HT1080 (cell line): ENCODE measurements at places on chromosomes 3 and 15. TPM values are rescaled to one million over a fixed set of nuclear protein-coding genes. Genes with fewer than 3 reads are reported as not detected.

CERS3 gene
- not detected in 2 replicates for total RNA-seq

RASGRP1 gene
- total RNA-seq = 0.13 and 0.53 TPM in 2 replicates

NUP210 gene
- 0.23 and 0.39 TPM in 2 replicates for total RNA-seq

TERC gene
- 52.4 and 143 TPM in 2 replicates for total RNA-seq

LIPH gene
- total RNA-seq = 0.13 and 0.63 TPM in 2 replicates

GOLGA6L7 gene
- not detected in 2 replicates for total RNA-seq

GOLGA6A gene
- not detected in 2 replicates for total RNA-seq

DNA sequence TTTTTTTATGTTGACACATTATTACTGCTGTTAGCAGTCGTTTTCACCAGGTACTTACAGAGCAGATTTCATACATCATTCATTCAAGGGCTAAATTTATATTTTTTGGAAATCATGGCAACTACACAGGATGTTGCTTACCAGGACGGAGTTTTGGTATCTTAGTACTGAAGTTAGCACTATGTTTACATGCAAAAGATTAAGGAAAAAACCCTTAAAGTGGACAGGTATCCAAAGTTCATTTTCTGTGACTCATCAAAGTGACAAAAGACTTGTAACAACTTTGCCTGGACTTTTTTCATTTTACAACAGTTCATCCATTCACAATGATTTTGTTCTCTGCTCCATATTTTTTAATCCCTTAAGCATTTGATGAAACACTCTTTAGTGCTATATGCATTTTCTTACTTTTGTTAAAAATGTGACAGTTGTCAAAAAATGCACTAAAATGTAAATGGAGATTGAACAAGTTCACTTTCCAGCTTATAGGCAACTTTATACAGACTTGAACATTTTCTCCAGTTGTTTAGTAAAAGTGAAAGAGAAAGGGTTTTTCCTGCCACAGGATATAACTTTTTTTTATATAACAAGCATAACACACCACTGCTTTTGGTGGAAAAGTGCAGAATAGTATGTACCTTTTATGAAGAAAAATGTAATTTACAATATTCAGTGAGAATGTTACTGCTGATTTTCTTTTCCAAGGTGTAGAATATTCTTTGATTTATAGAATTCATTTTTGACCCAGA, 104.1 kb downstream of the STT3B start:
- DNase-seq = no peak

DNA sequence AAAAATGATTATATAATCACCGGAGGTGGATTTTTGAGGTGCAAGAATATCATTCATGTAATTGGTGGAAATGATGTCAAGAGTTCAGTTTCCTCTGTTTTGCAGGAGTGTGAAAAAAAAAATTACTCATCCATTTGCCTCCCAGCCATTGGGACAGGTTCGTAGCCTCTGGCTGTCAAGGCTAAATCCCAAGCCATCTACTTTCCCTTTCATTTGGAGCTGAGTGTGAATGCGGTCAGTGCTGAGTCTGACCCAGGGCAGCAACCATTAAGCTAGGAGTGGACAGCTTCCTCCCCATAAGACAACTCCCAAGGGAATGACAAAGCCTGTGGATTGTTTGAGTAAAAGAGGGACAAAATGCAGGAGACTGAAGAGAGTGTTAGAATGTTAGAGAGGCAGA, 33.6 kb downstream of the PARP14 start:
- DNase-seq = no peak

- peak; percentile 17 for DNase-seq
Observed at GRCh38 chr3:135688003-135688402, 277.5 kb upstream of the PPP2R3A start.

DNA sequence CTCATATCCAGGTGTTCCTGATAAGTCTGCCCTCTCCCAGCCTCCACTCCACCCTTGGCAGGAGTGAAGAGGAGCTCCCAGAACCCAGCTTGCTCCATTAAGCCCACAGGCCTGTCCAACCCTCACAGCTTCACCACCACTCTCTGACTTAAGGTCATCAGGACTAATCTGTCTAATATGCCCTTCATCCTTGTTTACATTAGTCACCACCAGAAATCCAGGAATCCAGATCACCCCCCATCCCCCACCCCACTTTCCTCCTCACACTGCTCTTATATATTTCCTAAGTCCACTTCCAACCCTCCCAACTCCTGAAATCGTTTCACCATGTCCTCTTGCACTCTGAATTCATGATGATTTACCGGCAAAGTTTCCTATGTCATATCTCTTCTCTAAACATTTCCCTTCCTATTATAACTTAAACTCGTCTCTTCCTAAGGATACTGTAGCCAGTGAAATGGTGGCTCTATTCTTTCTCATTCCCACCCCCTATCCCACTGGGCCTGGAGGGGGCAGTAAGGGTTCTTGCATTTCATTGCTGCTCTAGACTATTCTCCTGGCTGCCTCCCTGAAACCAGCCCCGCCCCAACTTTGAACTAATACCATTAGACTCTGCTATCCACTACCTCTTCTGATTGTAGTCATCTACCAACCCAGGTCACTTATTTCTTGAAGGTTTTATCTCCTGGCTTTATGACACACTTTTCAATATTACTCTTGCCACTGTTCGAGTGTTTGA, 43.4 kb downstream of the PPP2R3A start:
- no peak for DNase-seq

DNA sequence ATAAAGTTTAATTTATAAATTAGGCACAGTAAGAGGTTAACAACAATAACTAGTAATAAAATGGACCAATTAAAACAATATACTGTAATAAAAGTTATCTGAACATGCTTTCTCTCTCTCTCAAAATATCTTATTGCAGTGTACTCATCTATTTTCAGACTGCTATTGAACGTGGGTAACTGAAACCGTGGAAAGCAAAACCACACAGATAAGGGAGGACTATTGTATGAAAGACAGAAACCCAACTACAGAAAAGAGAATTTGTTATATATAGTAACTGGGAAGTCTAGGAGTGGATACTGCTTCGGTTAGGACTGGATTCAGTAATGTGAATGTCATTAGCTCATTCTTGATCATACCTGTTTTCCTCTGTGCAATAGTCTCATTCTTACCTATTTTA, 119.3 kb upstream of the DAZL start:
- DNase-seq = no peak

- DNase-seq = no peak
Observed at GRCh38 chr15:22265970-22266369, 185.6 kb downstream of the OR4M2 start.

DNA sequence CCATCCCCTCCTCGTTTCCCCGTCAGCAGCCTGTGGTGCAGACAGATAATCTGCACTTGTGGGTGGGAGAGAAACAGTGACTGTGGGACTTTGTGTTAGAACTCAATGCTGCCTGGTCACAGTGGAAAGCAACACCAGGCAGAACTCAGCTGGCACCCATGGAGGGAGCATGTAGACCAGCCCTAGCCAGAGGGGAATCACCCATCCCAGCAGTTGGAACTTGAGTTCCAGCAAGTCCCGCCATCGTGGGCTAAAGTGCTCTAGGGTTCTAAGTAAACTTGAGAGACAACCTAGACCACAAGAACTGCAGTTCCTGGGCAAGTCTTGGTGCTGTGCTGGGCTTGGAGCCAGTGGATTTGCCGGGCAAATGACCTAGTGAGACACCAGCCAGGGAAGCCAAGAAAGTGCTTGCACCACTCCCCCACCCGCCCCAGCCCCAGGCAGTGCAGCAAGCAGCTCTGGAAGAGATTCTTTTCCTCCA, 24.4 kb downstream of the ISG20 start:
- DNase-seq = peak; percentile 36

- no peak for DNase-seq
Observed at GRCh38 chr3:193210618-193211017, 30.4 kb upstream of the PLAAT1 start.

DNA sequence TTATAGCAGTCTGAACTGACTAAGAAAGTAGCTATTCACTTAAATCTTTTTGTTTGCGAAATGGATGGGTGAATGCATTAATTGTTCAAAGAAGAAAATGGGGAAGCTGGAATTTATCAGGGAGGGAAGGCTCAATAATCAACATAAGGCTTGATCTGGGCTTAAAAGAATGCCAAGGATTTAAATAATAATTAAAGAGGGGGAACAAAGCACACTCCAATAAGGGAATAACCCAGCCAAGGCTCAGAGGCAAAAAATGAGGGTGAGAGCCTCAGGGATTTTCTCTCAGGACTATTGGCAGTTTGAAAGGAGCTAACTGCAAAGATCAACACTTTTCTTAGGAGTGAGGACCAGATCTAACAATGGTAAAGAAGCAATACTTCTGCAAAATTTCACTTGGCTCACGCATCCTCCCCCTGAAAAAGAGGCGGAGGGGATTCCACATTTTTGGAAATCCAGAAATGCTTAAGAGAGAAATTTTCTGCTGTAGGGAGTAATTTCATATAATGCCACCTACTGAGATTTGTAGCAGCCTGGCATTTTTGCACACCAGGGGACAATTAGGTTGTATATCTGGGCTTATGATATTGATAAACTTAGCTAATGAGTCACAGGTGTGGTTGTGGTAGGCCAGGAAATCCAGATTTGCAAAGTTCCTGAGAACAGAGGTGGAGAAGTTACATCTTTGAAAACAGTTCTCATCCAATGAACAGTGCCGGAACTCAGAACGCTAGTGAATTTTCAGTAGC, 405.1 kb downstream of the TUSC7 start:
- no peak for DNase-seq

- no peak for DNase-seq
Observed at GRCh38 chr15:66592505-66593218, 26.9 kb upstream of the LCTL start.

DNA sequence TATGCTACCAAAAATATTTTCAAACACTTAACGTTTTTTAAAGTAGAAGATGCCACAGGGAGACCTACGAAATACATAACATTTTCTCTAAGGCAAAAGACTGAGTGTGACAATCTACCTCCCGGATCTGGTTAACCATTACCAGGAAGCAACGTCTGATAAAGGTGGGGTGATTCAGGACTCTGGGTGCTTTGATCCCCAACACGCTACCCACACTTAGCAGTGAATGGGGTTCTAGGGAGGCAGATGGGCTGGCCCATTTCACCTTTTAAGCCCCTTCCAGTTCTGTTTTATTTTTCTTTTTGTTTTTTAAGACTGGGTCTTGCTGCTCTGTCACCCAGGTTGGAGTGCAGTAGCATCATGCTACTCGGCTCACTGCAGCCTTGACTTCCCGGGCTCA, 39.5 kb downstream of the EIF4E3 start:
- no peak for DNase-seq

DNA sequence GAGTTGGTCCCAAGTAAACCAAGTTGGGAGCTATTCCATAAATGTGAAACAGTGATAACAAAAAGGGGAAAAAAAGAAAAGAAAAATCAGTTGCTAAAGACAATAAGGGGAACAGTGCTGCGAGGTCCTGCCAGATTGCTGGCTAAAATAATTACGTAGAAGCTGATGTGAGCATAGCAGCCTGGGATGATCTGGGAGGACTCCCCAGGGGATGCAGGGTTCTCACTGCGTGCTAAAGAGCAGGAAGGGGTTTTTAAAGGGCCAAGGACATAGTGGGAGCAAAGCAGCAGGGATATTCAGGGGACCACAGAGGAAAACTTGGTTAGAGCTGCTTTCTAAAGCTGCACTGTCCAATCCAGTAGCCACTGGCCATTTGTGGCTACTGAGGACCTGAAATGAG, 133.0 kb upstream of the UMPS start:
- no peak for DNase-seq

DNA sequence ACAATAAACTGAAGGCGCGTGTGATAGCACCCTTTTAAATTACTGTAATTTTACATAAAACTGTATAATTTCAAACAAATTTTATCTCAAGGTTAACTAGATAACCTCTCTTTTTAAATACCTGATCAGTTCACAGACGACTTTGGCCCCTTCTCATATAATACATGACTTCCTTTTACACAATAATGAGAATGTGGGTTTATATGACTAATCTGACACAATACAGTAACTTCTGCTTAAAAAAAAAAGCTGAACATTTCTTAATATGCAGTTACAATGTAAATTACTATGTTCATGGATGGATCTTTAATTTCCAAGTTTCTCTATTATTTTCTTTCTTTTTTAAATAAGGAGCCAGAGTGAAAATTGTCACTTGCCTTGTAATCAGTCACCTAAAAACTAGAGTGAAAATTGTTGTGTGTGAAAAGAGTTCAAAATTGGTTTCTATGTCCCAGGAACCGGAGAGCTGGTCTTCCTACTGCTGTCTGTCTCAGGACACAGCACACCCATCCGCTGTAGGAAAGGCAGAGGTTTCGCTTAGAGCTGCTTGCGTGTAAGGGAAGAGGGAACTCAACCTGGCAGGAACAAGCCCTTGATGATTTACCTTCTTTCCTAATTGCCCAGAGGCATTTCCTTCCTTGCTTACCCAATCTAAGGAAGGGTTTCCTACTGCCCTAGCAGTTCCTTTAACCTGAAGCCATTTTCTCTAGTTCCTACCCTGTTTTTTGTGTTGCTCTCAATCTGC, 33.3 kb downstream of the PLD1 start:
- DNase-seq = peak; percentile 36

GRCh38 chr3:142723968-142724681, at the start of gene TRPC1:
TRPC1 (plus strand) TSS chr3:142724034; CDS start chr3:142724560, 526 bp downstream.
- peak; percentile 79 for DNase-seq

DNA sequence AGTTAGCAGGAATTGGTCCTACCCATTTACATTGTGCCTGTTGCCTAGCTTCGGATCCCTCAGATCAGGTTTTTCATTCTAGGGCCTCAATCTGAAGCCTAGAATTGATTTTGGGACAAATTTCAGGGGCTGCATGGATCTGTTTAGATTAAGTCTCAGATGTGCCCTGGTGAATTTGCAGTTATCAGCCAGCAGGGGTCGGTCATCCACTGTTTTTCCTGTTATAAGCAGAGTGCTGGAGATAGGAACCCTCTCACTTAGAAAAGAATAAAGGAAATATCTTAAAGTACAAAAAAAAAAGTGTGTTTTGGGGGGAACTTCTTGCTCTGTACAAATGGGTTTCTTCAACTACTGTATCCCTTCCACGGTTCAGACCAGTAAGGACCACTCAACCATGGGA, 212.5 kb downstream of the BCHE start:
- DNase-seq = peak; percentile 31

GRCh38 chr3:195443391-195443989, 670 bp upstream of the ACAP2 start:
- DNase-seq = no peak

GRCh38 chr3:156298014-156298413, 177.6 kb downstream of the KCNAB1 start:
- no peak for DNase-seq

- DNase-seq = no peak
Observed at GRCh38 chr3:42996021-42996420, 16.9 kb downstream of the GASK1A start.

- peak; percentile 85 for DNase-seq
Observed at GRCh38 chr3:54046641-54047214, 75.6 kb upstream of the CACNA2D3 start.

DNA sequence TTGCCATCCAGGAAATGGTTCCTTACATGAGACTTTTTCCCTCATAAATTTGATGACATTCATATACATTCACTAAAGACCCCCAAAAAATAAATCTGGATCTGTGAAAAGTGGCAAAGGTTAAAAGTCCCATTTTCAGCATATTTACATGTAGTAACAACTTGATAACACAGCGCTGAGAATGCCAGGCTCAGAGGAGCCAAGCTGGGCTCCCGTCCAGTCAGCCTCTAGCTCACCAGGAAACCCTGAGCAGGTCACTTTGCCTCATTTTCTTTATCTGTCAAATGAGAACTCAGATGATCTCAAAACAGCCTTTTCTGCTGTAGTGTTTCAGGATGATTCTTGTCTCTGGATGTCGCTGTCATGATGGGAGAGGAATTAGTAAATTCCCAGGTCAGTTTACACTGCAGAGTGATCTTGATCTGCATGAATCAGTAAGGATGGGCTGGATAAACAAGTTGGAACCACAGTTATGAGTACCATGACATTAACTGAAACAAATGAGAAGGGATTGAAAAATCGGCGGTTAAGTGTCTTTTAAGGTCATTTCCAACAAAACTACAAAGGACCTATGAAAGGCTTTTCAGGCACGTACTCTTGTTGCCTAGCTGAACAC, 82.8 kb downstream of the PPARG start:
- DNase-seq = no peak
